Glomerular endothelial cell (primary cell): ENCODE measurements at places on chromosomes 7 and 10. TPM values are rescaled to one million over a fixed set of nuclear protein-coding genes. Genes with fewer than 3 reads are reported as not detected.

- no peak for DNase-seq
These were observed 23.2 kb downstream of the TPK1 start for GRCh38 chr7:144812379-144813283.

DNA sequence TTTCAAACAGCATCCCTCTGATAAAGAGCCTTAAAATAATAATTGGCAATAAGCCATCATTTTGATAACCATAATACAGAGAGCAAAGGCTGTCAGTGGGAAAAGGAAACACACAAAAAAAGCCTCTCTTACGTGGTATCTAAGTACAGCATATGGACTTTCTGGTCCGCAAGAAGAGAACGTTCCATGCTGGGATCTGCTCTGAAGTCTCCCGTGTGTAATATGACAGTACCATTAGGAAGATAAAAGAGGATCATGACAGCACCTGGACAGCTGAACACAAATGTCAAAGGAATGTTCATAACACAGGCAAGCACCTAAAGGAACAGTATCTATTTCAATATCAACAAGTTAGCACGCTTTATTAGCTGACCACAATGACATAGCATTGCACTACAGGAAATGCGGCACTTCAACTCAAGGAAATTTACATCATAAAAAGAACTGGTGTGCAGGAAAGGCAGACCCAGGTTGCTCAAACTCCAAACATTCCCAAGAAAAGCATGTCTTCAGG is 9.9 kb downstream of the DCLRE1A start:
- DNase-seq, result no peak

- no peak for DNase-seq
These were observed 104.6 kb upstream of the TNRC18 start for GRCh38 chr7:5528071-5528814.

DNA sequence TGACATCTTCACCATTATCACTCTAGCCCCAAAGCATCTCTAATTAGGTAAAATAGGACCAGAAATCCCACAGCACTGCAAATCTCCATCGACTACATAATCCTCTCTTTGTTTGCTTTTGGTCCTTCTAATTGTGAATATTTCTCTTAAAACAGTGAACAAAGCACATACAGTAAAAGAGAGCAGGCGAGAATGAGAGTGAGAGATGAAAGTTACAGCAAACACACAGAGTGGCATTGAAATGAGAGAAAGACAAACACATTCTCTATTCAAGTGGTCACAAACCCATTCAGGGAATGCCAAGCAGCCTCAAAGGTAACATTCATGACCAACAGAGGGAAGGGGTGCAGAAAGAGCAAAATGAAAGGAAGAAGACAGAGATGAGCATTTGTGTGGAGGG is 109.8 kb upstream of the PTN start:
- no peak for DNase-seq

- DNase-seq, result no peak
These were observed 100.3 kb downstream of the FAS start for GRCh38 chr10:89090756-89091445.

- DNase-seq, result no peak
These were observed 133.0 kb downstream of the EMX2 start for GRCh38 chr10:117675514-117676055.

- DNase-seq, result no peak
These were observed at the start of gene MYO1G for GRCh38 chr7:44978511-44979366. TSS of gene MYO1G (minus strand) at chr7:44979015. CDS start at chr7:44978961, 54 bp downstream.

GRCh38 chr7:101911800-101912715 is 94.6 kb downstream of the CUX1 start:
- DNase-seq, result no peak

DNA sequence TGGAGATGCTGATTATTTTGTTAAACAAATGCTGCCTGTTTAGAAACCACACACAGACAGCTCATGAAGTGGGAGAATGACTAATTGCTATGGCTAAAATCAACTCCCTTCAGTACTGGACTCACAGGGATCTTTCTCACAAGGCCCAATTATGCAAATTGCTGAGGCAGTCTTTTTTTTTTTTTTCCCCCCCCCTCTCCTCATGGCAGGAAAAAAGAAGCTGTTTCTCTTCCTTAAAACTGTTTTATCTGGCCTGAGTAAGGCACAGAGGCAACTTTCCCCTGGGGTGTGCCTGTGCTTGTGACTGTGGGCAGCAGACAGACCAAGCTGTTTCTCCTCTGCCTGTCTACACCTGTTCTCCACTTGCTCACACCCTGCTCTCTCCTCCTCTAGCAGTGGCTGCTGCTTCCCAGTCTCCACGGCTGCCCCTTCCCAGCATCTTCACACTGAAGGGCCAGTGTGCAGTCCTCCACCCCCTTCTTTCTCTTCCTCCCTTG is 65.4 kb upstream of the STEAP1B start:
- no peak for DNase-seq

The SPDYE11 gene
- not detected in 2 replicates for total RNA-seq

The ST8SIA6 gene
- total RNA-seq, result 0.76 TPM in 1 of 2 replicates, not detected in the other

The MYPN gene
- 1.1 and 3.7 TPM in 2 replicates for total RNA-seq

The UCN3 gene
- total RNA-seq, result not detected in 2 replicates

The ZYX gene
- 270 and 344 TPM in 2 replicates for total RNA-seq

The ZNF33B gene
- total RNA-seq, result 8.1 and 24.5 TPM in 2 replicates

The NCF1 gene
- 0.73 TPM in 1 of 2 replicates, not detected in the other for total RNA-seq

The FANK1 gene
- total RNA-seq, result 4.8 and 11.4 TPM in 2 replicates

The SEMA3A gene
- total RNA-seq, result 6.6 and 7.2 TPM in 2 replicates

The ADIRF gene
- 17.5 and 40.6 TPM in 2 replicates for total RNA-seq

The GRID2IP gene
- not detected in 2 replicates for total RNA-seq

The EXOC4 gene
- total RNA-seq, result 55.7 and 66.2 TPM in 2 replicates

The SPDYE9 gene
- total RNA-seq, result not detected in 2 replicates
